ENCODE measurements at places on chromosomes 11 and 22. TPM values are rescaled to one million over a fixed set of nuclear protein-coding genes. Genes with fewer than 3 reads are reported as not detected.

SVIP gene
- 6.8 TPM for total RNA-seq

FOLR2 gene
- total RNA-seq, result 5.5 TPM

AQP11 gene
- total RNA-seq, result 0.59 TPM

SDHD gene
- total RNA-seq, result 106 TPM

MAML2 gene
- total RNA-seq, result 44.4 TPM

BDNF gene
- total RNA-seq, result 0.45 TPM

C11orf86 gene
- total RNA-seq, result not detected

INSC gene
- total RNA-seq, result not detected

SEC14L6 gene
- 105 TPM for total RNA-seq

GRCh38 chr11:44382118-44382517, 72.2 kb upstream of the ALX4 start:
- DNase-seq, result peak; percentile 47

DNA sequence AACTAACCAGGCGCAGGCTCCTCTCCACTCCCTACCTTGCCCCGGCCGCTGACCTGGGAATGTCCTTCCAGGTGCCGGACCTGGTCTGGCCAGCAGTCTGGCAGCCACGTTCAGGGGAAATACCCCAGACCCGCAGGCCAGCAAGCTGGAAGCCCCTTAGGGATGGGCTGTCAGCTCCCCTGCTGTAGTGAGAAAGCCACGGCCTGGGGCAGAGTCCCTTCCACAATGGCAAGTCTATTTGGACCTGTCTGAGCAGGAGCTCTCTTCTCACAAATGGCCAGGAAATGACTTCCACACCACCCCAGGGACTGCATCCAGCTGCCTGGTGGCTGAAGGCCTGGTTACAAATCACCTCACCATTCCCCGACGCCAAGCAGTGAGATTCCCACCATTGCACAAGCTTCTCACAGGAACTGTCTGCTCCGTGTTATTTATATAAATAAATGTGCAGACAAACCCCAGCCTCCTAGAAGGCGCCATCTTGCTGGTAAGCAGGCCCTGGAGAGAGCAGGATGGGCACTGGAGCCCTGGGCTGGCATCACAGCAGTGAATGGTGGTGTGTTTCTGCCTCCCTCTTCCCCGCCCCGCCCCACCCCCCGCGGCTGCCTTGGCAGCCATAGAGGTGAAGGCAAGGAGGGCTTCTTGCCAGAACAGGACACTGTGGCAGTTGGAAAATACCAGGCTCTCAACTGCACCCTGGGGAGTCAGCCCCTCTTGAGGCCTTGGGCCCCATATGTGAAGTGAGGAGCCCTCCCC, 23.7 kb downstream of the RSPH14 start:
- no peak for DNase-seq

DNA sequence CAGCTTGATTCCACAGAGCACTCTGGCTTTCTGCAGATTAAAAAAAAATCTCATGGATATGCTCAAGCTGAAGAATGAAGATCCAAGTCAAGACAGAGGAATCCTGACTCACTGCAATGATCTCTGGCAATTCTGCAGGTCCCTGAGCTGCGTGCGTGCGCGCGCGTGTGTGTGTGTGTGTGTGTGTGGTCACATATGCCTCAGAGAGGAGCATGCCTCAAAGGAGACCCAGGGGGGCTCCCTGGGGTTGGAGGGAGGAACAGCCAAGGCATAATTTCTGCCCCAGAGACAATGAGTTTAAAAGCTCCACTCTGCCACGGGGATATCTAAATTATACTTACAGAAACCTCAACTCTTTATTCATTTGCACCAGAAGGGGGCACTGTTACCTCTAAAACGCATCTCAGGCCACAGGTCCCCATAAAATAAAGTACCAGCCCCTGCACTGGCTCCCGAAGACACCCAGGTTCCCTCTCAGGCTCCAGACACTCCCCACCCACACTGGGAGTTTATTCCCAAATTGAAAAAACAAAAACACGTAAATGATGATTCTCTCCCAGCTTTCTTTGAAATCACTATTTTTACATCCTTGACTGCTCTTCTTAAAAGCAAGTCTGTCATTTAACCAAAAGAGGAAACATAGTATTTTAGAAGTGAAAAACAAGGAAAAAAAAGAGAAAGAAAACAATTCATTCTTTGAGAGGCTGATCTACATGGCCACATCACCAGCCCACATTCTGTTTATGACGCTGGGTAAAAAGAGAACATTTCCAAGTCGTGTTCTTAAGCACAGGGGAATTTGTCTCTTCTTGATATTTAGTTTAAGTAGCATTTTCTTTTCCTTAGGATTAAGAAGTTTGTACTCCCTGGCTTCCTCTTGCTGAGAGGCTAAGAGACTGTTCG, 401.0 kb downstream of the LARGE1 start:
- no peak for DNase-seq

DNA sequence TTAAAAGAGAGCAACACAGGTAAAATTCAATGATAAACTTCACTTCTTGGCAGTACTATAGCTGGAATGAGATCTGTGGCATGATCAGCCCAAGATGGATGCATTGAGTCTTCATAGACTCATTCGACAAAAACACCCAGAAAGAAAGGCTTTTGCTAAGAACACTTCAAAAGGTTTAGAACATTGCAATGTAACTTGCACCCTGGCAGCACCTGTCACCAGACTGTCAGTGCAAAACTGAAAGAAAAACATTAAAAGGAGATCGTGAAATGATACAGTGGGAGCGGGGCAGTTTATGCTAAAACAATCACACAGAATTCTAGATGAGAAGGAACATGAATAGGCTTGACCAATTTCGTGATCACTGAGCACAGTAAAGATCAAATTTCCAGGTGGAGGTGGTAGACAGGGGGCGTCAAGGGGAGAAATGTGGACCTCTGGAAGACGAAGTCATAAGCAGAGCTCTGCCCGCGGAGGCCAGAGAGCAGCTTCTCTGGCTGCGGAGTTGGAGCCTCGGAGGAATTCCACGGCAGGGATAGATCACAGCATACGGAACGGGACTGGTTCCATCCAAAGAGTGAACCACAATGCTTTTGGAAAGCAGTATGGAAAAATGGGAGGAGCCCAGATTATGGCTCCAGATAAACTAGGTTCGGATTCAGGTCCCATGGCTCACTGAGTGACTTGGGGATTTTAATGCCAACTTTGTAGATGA, 11.9 kb downstream of the VSIG10L2 start:
- no peak for DNase-seq

DNA sequence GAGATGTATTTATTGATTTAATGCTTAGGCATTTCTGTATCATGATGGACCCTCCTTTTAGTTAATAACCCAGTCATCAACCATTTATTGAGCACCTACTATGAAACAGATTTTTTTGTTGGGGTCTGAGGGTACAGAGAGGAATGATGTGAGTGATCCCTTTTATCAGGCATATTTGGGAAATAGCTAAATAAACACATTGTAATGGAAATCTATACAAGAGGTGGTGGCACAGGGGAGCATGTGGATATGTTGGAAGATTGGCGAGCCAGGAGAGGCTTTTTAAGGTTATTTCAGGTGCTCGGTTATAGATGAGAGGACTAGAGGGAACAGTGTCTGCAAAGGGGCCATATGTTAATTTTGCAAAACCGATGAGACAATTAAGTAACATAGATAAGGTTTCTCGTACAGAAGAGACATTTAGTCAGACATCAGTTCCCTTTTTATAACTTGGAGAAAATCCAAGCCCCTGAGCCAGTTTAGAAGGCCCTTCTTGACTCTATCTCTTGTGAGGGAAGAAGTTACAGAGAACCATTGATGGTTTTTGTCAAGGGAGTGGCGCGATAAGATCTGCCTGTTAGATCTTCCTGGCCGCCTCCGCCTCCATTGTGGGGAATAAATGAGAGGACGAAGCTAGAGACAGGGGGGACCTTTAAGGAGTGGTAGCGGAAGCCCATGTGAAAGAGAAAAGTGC, 2.0 kb downstream of the ATXN10 start:
- no peak for DNase-seq

DNA sequence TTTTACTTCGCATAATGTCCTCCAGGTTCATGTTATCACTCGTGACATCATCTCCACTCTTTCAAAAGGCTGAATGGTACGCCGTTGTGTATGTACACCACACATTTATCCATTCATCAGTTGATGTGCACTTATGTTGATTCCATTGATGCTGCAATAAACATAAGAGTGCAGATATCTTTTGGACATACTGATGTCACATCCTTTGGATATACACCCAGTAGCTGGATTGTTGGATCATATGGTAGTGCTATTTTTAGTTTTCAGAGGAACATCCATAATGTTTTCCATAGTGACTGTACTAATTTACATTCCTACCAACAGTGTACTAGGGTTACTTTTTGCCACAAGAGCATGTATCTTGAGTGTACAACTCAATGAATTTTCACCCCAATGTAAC, 25.0 kb upstream of the NELL1 start:
- DNase-seq, result no peak

DNA sequence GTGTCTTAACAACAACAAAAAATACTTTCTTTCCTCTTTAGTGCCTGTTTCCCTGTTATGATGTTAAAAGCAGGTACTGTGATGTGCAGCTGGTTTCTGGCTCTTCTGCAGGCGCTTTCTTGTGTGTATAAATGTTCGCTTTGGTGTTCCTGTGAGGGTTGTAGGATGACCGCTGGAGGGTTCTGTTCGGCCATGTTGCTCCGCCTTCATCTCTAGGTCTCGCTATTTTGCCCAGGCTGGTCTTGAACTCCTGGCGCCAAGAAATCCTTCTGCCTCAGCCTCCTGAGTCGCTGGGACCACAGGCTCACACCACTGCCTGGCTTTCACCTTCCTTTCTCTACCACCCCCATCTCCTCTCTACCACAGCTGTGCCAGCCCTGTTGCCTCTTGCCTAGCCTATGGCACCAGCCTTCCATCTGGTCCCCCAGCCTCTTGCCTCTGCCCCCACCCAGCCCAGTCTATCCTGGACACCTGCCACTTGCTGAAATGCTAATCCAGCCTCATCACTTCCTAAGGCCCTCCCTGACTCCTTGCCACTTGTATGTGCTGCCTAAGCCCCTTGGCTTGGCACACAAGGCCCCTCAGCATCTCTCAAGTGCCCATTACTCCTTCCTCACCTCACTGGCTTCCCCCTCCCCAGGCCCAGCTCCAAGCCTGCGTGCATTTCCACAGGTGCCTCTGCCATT, 5.5 kb downstream of the LRRC74B start:
- DNase-seq, result no peak

GRCh38 chr22:39727541-39727940, 157.0 kb downstream of the CACNA1I start:
- peak; percentile 63 for DNase-seq

GRCh38 chr11:64879244-64879900, 951 bp upstream of the EHD1 start:
- no peak for DNase-seq

- peak; percentile 78 for DNase-seq
These were observed 393 bp downstream of the ST13 start for GRCh38 chr22:40855979-40856512.

DNA sequence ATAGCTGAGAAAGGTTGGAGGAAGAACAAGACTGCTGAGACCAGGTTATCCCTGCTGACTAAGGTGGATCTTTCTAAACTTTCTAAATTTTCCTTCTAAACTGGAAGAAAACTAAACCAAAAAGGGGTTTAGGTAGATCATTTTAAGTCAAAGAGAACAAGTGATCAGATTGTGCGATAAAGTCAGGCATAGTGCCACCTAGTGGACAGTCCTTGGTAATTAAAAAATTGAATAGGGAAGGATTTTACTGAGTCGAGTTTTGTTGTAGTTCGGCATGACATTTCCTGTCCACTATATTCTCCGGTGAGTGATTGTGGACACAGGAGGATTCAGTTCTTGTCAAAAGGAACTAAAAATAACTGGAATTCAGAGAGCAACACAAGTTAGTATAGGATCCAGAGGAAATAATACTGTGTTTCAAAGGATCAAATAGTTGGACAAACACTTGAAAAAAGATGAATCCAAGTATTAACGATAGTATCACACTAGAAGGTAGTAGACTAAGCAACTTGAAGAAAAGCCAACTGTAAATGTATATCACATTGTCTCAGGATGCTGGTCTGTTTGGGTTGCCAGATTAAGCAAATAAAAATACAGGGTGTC, 1236.4 kb downstream of the FAM181B start:
- no peak for DNase-seq

GRCh38 chr11:128985880-128986279, 43.2 kb upstream of the TP53AIP1 start:
- no peak for DNase-seq

DNA sequence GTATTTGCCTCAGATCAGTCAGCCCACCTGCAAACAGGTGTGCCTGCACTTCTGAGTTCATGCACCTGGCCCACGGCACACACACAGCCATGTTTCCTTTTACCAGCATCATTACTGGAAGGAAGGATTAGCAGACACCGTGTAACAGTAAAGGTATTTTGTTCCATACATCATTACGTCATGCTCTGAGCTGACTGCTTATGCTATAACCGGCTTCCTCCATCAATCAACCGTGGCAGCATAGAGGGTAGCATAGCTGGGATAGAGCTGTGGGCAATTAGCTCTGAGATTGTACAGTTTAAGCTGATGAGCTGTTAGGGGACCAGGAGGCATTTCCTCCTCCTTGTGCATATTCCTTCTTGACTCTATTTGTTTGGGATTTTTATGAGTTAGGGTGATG, 102.4 kb downstream of the ME3 start:
- no peak for DNase-seq

DNA sequence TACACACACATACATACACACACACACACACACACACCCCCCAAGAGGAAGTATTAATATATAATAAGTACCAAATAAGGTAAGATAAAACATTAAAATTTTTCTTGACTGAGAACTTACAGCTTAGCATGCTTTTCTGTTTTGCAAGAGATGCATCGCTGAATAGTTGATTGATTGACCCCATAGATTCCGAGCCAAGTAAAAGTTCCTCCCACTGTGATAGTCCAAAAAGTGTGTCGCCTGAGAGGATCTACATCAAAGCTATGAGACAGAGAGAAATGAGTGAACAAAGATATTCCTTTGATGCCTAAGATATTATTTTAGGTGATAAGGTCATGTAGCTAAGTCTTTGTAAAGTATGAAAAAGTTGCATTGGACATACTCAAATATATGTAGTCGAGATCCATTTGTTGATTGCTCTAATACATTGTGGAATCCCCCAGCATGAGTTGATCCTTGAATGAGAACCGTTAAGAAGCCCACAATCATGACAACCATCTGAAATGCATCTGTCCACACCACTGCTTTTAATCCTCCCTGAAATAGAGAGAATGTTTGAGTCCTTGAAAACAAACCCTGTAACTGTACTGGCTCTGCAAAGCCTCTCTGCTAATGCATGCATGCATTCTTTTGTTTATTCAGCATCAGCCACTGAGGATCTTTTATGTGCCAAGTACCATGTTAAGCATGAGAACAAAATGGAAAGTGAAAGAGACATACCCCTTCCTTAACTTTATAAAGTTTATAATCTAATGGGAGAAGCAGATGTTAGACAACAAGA, 18.3 kb downstream of the SLC5A12 start:
- no peak for DNase-seq

DNA sequence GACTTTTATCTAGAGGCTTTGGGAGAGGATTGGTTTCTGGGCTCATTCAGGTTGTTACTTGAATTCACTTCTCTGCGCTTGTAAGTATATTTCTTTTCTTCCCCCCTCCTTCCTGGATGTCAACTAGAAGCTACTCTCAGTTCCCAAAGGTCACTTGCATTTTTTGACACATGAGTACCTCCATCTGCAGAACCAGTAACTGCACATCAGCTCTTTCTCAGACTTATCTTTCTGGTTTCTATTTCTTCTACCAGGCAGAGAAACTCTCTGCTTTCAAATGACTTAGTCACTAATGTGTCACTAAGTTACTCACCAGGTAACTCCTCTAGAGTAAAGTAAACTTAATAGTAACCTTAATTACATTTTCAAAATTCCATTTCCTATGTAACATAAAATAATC, 773.0 kb upstream of the LUZP2 start:
- DNase-seq, result no peak
